ENCODE measurements at places on chromosomes 12 and 14.
A peak's percentile ranks its signal among the peaks of the same experiment; 100 is the strongest.

DNA sequence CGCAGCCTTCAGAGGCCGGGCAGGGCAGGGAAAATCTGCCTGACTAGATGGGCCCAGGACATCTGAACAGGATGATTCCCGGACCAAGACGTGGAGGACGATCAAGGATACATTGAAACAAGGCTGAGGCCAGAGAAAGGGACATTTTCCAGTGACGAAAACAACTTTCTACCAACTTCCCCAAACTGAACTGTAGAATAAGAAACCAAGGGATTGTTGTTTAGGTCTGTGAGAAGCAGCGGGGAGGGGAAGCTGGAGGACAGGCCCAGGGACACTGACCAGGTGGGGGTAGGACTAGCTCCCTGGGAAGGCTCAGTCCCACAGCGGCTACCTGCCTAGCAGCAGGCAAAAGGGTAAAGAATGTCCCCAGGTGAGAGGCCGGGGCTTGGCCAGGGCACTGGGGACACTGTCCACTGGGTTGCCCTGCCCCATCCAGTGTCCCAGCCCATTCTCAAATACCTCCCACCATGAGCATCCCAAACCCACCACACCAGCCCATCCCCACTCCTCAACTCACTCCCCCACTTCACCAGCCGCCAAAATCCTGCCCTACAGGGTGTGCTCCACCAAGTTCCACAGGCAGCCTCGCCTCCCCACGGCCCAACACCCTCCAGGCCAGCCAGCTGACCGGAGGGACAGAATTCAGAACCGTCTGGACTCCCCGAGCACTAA is 995 bp downstream of the TNFRSF1A start:
- no peak for DNase-seq

GRCh38 chr12:48686037-48686595 is 4.1 kb upstream of the KANSL2 start:
- DNase-seq, result no peak

DNA sequence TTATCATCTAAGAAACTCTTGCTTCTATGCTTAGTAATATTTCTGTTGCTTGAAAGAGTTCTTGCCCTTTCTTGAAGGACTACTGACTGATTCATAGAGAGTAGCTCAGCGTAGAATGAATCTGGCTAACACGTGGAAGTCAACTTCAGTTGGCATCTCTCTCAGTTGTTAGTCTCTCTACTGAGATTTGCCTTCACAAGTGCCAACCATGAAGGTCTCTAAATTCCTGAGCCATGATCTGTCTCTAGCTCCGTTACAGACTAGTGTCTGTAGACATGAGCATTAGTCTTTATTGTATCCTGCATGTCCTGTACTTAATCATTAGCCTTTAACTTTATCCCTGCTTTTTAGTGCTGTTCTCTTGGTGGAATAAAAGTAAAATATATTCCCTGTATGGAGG is 19.1 kb upstream of the ALX1 start:
- DNase-seq, result no peak

GRCh38 chr12:75585330-75585729 is 73.9 kb upstream of the KRR1 start:
- no peak for DNase-seq

DNA sequence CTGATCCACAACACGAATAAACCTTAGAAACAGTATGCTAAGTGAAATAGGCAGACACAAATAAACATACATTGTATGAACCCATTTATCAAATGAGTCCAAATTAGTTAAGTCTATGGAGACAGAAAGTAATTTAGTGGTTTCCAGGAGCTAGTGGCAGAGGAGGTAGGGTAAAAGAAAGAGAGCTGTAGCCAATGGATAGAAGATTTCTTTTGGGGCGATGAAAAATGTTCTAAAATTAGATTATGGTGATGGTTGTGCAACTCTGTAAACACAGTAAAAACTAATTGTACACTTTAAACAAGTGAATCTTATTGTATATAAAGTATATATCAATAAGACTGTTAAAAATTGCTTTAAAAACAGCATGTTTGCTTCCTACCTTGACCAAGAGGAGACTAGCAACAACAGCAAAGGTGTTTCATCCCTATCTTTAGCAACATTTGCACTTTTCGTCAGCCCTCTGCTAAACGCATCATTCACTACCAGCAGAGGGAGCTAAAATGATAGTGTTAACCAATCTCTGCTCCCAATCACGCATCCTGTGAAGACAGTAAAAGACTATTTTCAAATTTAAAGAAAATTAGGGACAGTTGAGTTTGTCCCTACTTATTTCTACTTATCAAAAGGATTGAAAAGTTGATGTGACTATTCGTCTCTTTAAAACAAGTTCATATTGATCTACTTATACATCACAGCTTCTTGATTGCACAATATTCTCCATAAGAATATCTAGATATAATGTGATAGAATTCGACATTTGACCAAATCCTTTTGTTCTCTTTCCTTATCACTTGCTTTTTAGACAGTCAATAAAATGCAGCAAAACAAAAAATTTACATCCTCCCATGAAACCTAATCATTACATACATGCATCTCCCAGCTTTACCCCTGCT is 24.0 kb upstream of the LGR5 start:
- no peak for DNase-seq

GRCh38 chr14:26841326-26841725 is 243.5 kb upstream of the NOVA1 start:
- no peak for DNase-seq

DNA sequence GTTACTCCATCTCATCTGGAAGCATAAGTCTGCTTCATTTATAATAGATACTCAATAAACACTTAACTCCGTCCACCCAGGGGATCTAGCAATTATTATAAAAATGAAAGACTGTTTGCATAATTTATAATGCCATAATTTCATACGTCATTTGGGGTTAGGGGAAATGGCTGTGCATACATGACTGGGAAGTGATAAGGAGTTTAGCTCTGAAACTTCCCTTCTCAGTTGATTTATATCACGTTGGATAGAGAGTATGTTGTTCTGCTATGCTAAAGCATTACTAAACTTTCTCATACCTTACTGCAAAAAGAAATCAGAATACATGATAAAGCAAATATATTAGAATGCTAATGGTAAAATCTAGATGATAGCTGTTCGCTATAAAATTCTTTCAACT is 90.4 kb upstream of the DYNC1H1 start:
- DNase-seq, result no peak

- no peak for DNase-seq
Observed at GRCh38 chr12:2283916-2284315, 231.1 kb downstream of the CACNA1C start.

DNA sequence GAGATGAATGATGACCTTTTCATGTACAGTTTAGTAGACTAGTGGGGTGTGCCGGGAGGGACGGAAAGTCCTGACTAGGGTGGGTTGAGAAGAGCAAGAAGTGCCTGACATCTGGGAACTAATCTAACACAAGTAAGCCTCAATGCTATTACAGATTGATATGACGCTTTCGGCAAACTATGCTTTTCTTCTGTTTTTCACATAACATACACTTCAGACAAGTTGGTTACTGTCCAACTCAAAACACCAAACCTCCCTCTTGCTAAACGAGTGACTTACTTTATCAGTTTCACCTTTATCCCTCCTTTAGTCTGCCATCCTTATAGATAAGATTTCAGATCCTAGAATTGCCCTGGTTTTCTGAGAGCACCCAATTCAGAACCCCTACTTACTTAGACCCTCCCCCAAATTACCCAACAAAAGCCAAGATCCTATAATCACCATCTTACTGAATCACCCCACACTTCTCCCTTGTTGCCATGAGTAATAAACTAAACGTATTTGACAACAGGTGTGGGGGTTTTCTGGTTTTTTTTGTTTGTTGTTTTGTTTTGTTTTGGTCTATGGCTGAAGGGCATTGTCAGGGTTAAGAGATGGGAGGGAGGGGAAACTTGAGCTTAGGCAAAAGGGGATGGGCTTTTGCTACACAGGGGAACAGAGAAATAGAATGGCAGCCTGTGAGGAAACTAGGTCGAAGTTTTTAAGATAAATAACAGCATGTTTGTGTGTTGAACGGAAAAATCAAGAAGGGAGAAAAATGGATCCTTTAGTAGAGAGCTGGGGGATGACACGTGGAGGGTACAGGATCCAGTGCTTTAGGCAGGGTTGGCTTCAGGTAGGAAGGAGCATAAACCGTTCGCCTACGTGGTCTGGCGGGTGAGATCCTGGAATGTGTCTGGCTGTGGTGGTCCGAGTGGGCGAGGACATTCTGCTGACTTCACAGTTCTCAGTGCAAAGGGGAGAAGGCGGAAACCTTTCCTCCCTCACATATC is 6.1 kb upstream of the PSMA3 start:
- DNase-seq, result no peak

GRCh38 chr12:119372540-119372939 is 38.0 kb downstream of the CCDC60 start:
- no peak for DNase-seq

DNA sequence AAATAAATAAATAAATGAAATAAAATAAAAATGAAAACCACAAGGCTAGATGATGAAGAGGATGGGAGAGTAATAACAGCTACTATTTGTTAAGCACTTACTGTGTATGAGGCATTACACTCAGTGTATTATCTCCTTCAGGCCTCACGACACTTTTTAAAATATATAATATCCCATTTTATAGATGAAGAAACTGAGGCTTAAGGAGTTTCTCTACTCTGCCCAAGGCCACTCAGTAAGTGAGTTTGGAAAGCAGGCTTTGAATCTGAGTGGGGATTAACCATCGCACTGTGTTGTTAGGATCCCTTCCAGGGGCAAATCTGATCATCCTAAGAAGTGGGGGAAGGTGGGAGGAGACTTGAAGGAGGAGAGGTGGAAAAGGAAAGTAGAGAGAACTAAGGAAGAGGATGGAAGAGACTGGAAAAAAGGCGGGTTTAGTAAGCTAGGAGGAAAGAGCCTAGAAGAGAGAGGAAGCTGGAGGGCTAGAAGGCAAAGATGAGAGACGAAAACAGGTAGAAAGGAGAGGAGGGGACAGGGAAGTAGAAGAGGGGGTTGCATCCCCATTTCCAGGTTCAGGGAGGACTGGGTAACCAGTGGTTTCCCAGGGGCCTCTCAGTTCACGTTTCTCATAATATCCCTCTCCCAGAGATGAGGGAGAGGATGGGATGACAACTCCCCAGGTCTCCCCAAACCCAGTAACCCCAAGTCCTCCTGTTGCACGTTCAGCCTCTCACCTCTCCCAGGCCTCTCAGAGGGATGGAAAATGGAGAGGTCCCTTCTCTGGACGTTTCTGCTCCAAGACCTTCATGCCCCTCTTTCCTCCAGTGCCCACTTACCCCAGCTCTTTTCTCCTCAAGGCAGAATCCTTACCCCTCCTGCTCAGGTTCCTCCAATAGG is 1.7 kb downstream of the STAT6 start:
- no peak for DNase-seq

GRCh38 chr14:92570674-92571262 is 57.2 kb downstream of the RIN3 start:
- DNase-seq, result no peak

GRCh38 chr12:20863056-20863455 is 52.6 kb downstream of the SLCO1B3 start:
- DNase-seq, result no peak

GRCh38 chr12:28388879-28389278 is 198.6 kb downstream of the CCDC91 start:
- no peak for DNase-seq

DNA sequence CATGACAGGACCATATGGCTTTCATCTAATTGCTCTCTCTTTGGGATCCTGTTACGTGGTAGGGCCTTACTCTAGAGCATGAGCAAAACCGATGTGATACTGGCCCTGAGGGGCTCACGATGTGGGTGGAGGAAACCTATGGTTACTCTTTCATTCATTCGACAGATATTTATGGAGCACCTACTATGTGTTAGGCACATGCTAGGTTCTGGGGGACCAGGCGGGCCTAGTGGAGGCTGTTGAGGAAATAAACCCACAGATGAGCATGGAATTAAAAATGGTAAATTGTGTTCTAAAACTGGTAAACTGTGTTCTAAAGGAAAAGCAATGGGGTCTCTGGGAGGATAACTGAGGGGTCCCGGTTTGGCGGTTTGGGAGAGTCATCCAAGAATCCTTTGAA is 14.8 kb downstream of the SH2B3 start:
- DNase-seq, result no peak

DNA sequence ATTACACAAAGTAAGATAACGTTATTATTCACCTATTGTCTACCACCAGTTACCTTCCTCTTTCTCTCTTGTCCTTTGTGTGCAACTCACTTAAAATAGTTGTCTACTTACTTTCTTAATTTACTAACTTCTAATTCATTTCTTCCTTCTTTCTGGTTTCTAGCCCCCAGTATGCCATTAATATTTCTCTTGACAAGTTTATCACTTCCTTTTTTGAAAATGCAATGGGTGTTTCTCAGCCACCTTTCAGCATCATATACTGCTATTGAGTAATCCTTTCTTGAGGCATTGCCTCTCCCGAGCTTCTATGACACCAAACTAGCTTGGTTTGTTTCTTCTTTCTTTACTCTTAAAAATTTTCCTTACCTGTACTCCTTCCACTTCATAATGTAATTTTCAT is 633.6 kb downstream of the TMTC2 start:
- no peak for DNase-seq

- DNase-seq, result no peak
Observed at GRCh38 chr12:26630546-26631027, 202.4 kb downstream of the ITPR2 start.

DNA sequence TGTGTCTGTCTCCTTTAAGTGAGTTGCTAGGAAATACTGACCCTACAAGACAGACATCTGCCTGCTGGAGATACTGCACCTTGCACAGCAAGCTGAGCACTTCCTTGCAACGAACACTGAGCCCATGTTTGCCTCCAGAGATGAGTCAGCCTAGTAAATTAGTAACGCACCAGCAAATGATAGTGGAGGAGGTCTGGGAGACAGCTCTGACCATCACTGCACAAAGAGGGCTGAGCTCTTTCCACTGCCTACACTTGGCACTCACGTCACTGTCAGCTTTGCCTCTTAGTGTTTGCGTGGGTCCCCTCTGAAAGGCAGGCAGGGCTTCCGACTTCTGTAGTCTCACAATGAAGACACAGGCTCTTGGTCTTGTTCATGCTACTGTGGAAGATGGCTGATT is 109.0 kb downstream of the APAF1 start:
- DNase-seq, result peak; percentile 91

GRCh38 chr12:103470664-103471063 is 25.1 kb downstream of the C12orf42 start:
- DNase-seq, result no peak

All from T-helper 1 cell (primary cell).